ENCODE measurements at places on chromosomes 7 and 10.

- DNase-seq: no peak
Observed at GRCh38 chr10:19968745-19969144, 152.5 kb downstream of the PLXDC2 start.

DNA sequence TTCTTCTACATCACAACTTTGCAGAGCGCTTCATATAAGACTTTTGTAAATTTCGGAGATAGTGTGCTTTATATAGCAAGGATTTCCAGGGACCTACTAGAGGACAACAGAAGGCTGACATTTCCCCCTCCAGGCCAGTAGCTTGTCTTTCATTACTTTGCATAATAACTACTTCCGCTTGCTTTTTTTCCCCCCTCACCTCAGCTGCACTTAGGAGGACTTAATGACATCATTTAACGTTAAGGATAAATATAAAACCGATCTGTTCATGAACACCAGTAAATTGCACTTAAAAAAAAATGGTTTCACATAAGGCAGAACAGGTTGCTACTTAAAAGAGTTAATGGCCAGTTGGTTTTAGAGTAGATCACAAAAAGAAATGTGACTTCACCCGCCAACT is 172.3 kb downstream of the AUTS2 start:
- DNase-seq: no peak

DNA sequence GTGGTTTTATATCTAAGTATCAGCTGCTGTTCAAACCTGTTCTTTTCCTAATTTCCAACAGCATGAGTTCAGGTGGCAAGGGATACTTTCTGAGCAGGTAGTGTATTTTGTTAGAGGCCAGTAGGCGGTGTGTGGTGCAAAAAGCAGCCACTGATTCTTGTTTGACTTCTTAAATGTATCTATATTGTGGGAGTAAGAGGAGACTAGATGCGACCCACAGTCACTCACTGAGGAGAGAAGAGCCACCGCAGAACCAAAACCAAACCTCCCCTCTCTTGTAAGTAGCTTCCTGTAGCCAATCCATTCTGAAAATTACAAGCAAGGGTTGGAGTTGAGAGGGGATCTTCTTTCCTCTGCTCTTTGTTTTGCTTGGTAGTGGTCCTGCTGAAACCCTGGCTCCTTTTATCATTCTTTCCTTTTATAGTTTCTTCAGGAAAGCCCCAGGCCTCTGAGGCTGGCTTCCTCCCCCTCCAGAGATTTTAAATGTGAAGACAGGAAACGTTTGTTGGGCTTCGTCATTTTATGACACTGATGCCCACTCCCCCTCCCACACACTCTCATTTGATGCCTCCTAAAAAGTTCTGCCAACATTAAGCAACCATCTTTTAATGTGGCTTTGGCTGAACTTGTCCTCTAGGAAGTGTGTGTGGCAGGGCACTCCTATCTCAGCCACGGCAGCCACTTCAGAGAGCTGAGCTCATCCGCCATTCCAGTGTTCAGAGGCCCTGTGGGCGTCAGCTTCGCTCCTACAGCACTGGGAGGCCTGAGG is 566.0 kb downstream of the SUGCT start:
- DNase-seq: no peak

- no peak for DNase-seq
Observed at GRCh38 chr10:120689777-120690529, 161.2 kb upstream of the WDR11 start.

- DNase-seq: no peak
Observed at GRCh38 chr7:23545493-23545892, 13.7 kb upstream of the TRA2A start.

DNA sequence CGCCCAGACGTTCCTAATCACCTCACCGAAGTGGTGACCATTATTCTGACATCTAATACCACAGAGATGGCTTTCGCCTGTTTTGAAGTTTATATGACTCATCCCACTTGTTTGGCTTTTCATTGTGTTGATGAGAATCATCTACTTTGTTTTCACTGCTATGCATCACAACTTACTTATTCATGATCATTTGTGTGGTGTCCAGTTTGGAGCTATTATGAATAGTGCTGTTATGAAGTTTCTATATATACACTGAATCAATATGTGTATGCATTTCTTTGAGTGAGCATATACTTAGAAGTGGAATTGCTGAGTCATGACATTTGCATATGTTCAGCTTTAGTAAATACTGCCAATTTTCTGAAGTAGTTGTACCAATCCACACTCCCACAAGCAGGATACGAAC is 38.6 kb upstream of the TNKS2 start:
- no peak for DNase-seq

GRCh38 chr7:32036557-32036956 is 33.6 kb downstream of the PDE1C start:
- DNase-seq: no peak

DNA sequence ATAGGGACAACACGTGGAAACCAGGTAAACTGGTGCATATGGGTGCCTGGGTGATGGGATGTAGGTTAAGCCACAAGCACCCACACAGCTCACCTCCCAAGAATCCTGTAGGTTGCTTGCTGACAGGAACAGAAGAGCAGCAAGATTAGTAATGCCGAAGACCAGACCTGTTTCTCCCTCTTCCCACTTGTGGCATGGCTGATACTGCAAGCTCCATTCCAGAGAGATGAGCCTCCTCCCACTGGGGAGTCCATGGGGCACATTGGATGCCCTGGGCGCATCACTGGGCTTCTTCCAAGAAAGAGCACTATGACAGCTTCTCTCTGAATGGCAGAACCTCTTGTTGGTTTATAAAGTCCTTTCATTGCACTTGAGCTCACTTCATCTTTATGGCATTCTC is 44.4 kb upstream of the LOXL4 start:
- no peak for DNase-seq

DNA sequence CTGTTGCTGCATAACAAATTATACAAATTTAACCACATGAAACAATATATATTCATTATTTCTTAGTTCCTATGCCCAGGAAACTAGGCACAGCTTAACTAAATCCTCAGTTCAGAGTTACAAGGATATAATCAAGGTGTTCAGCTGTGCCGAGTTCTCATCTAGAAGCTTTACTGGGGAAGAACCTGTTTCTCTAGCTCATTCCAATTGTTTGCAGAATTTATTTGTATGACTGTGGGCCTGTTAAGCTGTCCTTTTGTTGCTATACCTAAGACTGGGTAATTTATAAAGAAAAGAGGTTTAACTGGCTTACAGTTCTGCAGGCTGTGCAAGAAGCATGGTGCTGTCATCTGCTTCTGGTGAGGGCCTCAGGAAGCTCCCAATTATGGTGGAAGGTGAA is 21.8 kb upstream of the MDFIC start:
- no peak for DNase-seq

- no peak for DNase-seq
Observed at GRCh38 chr10:77609781-77610272, 27.8 kb downstream of the KCNMA1 start.

DNA sequence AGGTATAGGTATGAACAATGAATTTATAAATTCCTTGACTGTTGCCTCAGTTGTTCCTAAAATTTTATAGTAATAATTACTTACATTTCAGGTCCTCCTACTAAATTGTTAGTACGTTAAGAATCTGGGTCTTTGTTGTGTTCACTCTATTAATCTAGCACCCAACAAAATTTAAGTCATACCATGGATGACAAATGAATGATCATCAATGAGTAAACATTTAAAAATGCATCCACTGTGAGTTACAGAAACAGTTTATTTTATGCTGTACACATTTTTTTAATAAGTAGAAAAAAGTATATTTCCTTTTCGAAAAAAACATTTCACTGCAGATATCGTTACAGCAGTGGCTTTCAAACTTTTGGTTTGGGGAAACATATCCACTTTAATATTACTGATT is 265.2 kb downstream of the PCLO start:
- no peak for DNase-seq

- no peak for DNase-seq
Observed at GRCh38 chr10:103745341-103746247, 109.8 kb downstream of the SH3PXD2A start.

DNA sequence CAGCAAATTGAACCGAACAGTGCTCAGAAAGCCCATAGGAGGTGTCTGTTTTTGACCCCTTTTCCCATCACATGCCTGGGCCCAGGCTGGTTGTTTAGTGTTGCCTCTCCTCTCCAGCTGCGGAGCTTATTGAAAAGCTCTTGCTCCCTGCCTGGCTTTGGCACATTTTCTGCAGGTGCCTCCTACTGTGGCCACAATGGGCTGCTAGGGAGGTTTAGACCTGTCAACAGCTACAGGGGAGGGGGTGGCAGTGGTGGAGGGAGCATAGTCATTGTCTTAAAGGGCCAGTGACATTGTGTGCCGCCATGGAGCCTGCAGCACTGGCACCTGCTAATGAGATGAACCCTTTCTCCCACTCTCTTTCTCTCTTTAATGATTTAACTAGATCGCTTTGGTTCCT is 13.2 kb upstream of the ENO4 start:
- peak; percentile 32 for DNase-seq

DNA sequence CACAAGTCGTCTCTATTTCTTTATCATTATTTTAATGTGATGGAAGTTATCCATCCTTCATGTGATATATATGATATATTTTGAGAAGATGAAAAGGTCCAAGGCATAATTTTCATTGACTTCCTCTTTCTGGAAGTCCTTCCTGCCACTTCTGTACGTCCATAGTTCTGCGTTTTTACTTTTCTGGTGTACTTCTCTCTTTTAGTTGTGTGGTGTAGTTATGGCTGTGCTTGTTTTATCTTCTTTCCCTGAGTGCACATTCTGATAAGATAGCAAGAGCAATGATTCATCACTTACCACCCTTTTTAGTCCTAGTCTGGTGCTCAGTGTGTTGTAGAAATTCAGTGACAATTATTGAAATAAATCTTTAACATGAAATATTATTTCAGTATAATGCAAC is 231.3 kb upstream of the FERD3L start:
- no peak for DNase-seq

DNA sequence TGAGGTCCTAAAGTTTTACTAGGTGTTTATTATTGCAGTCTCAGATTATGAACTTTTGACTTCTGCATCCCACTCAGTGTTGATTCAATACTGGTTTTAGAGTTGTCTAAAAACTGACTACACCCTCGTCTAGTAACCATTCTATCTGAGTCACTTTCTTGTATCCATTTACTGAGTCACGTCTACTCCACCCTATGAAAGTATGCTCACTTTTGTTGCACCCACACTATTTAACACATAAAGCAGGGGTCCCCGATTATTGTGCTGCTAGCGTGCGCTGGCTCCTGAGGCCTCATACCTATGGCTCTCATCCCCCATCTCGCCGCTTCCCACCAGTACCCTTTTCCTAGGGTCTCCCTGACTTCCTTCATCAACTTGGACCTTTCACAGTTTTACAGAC is 2.0 kb downstream of the SAMD9 start:
- DNase-seq: no peak

DNA sequence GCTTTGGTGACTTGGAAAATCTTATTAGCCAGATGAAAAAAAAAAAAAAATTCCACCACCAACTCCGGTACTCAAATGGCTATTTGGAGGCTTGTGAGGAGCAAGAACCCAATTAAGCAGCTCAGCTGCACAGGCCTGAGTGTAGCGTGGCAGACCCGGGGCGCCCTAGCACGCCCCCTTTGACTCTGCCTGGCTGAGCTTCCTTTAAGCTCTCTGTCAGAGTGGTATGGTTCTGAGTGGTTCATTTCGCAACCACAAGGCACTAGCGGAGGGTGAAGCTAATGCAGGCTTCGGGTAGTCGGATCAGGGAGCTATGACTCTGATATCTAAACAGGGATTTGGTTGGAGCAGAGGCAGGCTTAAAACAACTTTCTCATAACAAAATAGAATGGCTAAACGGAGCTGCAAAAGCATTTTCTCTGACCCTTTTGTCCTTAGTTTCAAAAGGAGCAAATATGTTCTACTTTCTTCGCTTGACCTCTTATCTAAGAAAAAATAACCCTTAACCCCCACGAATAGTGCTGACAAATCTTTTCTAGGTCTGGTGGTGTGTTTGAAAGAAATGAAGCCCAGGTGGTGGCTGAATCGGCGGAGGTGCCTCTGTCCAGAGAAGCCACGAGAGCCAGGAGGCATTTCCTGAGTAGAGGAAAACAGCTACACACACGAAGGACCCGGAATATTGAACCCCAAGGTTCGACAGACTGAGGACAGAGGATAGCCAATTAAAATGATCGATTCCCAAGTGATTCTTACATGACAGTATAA is 285.4 kb upstream of the GLI3 start:
- no peak for DNase-seq

DNA sequence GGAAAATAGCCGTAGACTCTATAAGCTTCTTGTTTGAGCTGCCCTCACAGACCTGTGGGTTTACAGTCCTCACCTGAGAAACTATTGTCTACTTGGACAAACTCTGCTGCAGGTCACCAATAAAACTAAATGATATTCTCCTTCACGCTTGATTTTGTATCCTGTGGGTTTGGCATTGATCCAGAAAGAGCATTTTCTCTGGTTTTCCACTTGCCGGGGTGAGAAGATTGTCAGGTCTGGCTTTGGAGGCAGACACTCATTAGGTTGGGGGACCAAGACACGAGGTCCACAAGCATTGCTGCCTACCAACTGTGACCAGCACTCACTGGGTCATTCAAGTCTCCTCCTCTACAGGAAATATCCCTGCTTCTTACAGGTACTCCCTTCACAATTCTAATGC is 68.5 kb downstream of the CDC14C start:
- no peak for DNase-seq

DNA sequence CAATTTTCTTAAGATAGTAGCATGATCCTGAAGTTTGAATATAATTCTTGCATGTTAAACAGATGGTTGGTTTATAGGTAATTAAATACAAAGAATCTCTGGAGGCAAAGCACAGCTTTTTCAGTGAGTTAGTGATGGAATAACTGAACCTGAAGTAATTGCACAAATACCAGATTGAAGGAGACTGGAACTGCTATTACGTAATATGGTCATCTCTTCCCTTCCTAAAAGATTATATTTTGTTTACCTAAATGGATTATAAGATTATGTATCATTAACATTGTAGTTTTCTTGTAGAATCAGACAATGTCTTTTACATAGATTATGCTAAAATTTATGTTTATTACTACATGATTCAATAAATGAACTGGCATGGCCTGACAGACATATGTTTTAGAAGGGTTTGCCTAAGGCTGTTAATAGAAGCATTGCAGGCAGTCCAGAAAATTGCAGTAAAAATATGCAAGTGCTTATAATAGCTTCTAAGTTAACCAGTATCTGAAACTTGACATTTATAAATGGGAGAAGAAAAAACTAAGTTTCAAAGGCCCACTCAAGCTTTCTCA is 35.8 kb upstream of the GPR37 start:
- no peak for DNase-seq

DNA sequence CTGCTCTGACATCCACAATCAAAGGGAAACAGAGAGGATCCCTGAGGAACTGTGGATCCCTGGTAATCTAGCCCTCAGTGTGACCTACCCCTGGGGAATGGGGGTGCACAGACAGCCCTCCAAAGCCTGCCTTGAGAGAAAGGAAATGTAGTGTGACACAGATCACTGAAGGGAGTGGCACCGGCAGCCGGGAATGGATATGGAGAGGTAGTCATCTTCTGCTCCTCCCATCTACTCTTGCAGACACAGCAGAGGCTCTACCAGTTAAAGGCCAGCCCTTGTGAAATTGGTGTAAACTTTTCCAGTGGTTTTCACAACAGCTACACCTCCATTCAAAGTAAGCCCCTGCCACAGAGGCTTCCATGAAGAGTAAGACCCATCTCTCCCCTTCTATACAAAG is 144.4 kb downstream of the PCDH15 start:
- DNase-seq: no peak

GRCh38 chr7:2939193-2939885 is 95.2 kb upstream of the GNA12 start:
- DNase-seq: no peak

- DNase-seq: no peak
Observed at GRCh38 chr10:99977916-99978315, 31.8 kb downstream of the DNMBP start.
